ENCODE measurements at places on chromosomes 1 and 21.

GRCh38 chr1:43381612-43382011 is 8.0 kb downstream of the MED8 start:
- DNase-seq: no peak

DNA sequence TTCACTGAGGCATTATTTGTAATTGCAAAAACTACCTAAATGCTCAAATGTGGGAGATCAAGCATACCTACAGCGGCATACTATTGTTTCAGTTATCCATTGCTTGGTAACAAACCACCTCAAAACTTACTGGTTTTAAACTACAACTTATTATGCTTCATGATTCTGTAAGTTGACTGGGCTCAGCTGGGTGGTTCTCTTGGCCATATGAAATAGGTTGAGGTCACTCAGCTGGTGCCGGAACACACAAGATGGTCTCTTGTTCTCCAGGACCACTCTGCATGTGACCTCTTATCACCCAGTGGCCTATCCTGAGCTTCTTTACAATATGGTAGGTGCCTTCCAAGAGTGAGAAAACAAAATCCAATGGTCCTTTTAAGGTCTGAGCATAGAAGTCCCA is 195.4 kb upstream of the FGGY start:
- DNase-seq: no peak

- peak; percentile 73 for DNase-seq
Observed at GRCh38 chr1:92934395-92935378, 26.6 kb downstream of the DIPK1A start.

DNA sequence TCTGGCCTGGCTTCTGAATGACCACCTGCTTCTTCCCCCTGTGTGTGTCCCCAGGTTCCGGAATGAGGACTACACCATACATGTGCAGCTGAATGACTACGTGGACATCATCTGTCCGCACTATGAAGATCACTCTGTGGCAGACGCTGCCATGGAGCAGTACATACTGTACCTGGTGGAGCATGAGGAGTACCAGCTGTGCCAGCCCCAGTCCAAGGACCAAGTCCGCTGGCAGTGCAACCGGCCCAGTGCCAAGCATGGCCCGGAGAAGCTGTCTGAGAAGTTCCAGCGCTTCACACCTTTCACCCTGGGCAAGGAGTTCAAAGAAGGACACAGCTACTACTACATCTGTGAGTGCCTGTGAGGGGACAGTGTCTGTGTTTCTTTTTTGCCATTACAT is 3.6 kb downstream of the EFNA1 start:
- DNase-seq: no peak

DNA sequence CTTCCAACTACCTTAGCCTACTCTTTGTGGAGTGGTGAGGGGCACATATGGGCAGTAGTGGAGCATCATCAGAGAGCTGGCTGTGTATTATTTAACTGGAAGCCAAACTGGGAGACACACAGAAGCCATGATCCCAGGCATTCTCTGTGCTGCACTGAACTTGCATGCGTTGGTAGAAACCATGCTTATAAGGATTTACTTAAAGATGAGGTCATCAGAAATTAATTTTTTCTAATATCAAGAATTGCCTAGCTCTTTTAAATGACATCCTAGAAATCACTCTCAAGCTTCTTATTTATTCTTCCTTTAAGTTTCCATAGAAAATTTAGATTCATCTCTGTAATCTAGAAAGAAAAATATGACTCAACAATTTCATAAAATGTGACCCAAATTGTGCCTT is 136.2 kb downstream of the KCNK1 start:
- DNase-seq: no peak

Measured in NCI-H2029 (cell line).